ENCODE measurements at places on chromosomes 7 and 10.

DNA sequence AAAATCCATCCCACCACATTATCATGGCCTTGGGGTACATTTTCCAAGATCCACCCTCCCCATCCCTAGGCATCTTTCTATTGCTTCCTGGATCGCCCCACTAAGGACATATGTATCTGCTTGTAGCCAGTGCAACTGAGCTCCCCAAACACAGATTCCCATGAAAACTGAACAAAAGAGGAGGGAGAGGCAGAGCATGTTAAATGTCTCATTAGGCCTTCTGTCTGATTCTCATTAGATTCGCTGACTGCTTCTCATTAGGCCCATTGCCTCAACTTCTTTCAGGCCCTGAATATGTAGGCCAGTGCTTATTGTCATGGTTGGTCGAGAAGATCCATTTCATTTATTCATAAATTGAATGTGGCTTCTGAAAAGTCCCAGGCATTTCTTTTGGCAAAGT is 698.9 kb downstream of the INHBA start:
- DNase-seq, result no peak

DNA sequence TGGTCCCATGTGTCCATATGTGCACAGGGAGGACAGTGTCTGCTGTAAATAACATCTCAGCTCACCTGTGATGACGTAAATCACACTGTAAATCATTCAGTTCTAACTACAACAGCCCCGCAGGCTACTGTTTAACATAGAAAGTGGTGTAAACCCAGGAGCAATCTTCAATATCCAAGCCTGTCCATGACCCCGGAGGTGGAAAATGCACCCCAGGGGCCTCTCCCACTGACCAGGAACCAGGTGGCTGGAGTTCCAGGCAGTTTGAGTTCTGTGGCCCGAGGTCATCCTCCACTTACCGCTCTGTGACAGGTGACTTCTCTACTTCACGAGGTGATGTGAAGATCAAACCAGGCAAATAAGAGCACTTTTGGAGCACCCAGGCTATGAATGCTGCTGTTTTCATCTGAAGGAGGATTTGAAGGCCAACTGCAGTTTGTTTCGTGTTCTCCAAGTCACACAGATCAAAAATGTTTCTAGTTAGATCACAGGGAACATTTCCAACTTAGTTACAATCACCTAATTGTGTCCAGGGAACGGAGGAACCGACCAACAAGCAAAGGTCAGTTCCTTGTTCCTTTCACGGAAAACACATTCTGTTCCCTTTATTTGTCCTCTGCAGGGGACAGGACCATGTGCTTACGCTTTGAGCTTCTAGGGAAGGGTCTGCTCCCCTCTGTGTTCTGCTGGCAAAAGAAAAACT is 131.8 kb downstream of the WDR37 start:
- no peak for DNase-seq

DNA sequence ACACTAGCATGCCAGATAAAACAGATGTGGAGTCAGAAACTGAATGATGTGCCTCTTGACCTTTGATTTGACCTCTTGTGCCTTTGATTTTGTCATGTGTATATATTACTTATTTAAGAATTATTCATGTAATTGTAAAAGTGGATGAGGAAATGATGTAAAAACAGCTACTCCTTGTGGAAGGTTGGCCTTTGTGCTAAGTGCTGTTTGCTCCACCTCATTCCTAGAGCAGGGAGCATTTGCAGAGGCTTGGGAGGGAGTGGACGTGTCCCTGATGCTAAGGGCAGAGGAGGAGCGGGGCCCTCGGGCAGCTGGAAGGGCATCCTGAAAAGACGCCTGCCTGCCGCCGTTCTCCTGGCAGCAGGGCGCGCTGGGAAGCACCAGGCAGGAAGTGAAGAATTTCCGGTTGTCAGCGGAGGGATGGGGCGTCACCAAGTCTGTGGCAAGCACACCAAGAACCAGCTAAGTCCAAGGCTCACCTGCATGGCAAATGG is 197.6 kb upstream of the ZNF32 start:
- DNase-seq, result no peak

DNA sequence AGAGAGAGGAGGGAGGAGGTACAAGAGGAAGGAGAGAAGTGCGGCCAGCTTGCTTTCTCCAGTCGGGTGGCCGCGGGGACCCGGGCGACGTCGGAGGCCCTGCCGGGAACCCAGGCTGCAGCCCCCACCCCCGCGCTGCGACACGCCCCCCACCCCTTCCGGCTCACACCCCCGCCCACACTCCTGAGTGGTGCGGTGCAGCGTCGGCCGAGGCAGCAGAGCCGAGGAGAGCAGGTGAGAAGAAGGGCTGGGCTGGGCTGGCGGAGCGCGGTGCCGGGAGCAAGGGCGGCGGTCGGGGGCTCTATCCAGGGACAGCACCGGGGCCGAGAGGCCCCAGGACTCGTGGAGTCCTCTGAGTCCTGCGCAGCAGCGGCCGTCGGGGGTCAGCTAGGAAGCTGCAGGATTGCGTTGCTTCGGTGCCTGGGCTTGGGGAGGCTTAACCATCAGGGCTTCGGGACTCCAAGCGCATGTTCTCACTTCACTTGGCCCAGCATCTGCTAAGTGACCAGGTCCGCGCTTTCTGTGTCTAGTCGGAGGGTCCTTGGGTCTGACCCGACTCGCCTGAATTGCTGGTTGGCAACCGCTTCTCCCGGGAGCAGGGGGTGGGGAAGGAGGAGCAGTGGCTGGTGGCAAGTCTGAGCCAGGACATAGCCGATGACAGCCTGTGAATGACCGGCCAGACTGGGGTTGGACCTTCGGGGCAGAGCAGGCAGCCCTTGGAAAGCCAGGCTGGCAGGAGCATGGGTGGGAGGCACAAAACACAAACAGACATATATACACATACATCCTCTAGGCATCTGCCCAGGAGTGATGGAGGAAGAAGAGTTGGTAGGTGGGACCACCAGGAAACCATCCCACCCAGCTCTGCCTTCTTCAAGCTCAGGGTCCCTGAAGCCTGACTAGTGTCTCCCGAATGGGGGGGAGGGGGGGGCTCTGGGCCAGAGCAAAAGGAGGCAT is 683 bp downstream of the CHAT start:
- DNase-seq, result no peak

Data from substantia nigra (tissue), 51 donors.